Cerebellum (tissue), 4 donors: ENCODE measurements at places on chromosomes 6 and 20. TPM values are rescaled to one million over a fixed set of nuclear protein-coding genes. Genes with fewer than 3 reads are reported as not detected.

DNA sequence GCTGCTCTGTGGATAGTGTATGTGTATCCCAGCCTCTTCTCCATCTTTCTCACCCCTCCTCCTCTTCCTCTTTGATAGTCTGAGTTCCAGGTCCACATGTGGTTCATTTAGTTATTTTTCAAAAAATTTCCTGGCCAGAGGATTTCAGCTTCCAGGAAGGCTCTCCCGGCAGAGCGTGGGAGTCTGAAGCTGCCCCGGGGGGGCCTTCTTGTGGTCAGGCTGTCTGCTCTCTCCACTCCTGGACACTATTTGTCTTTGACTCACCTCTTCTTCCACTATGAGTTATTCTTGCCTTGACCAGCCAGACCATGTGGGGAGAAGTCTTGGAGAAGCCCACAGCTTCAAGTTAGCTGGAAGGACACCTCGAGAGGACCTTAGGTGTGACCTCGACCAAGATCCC, 258.8 kb downstream of the CDC5L start:
- no peak for DNase-seq

DNA sequence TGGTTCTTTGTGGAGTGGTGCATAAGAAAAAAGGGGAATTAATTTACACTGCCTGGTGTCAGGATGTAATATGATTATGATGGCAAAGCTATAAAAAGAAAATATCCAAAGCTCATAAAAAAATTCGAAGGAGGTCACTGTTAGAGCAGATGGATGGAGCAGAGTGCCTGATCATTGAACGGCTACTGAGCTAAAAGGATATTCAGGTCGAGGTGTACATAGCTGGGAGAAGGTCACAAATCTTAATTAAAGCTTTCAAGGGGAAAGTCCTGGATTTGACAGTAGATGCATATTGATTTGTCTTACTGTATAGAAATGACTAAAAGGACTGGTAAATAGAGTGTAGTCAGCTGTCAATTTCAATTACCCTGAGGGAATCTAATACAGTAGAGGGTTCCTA, 84.4 kb downstream of the PKIB start:
- no peak for DNase-seq

UBD gene
- not detected for total RNA-seq

GRCh38 chr6:36335465-36336207, 1.1 kb downstream of the BNIP5 start:
- no peak for DNase-seq

DNA sequence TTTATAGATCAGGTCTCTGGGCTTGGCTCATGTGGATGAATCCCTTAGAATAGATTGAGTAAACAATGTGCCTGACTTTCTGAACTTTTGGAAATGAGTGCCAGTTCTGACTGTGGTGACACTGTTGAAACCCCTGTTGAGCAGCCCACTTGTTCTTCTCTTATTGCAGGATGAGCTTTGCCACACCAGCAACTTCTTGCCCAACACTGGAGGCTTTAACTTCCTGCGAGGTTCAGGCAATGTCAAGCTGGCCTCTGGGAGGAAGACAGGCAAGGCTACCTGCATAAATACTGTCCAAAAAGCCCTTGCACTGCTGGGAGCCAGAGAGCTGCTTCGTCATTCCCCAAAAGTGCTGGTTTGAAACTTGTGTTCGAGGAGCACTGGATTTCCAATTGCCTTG, 32.8 kb upstream of the SMIM8 start:
- no peak for DNase-seq

C20orf202 gene
- 0.18 TPM for total RNA-seq

GRCh38 chr6:52937908-52938307, 28.4 kb upstream of the GSTA3 start:
- no peak for DNase-seq

NFATC2 gene
- 1.3 TPM for total RNA-seq

DNA sequence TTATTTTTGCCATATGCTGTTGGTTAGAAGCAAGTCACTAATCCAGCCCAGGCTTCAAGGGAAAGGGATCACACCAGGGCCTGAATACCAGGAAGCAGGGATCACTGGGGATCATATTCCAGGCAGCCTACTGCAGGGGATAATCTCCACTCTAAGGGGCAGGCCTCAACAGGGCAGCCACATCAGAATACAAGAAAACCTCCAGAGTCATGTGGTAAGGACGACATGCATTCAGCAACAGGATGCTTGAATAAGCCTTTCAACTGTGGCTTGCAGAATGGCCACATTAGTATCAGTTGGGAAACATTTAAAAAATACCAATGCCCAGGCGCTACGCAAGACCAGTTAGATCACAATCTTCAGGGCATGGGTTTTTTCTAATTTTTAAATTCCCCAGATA, 109.1 kb downstream of the LY86 start:
- DNase-seq: no peak

SLC13A3 gene
- total RNA-seq: 9.8 TPM

MYH7B gene
- total RNA-seq: 0.45 TPM

- DNase-seq: no peak
These were observed 633.7 kb upstream of the GJE1 start for GRCh38 chr6:141498977-141499376.

SLC22A2 gene
- total RNA-seq: 0.36 TPM

ARMC2 gene
- 22.7 TPM for total RNA-seq

- no peak for DNase-seq
These were observed 43.8 kb downstream of the ERMARD start for GRCh38 chr6:169795196-169795595.

OLIG3 gene
- 1.2 TPM for total RNA-seq

GHRH gene
- total RNA-seq: not detected
